ENCODE measurements at places on chromosomes 1 and 21. TPM values are rescaled to one million over a fixed set of nuclear protein-coding genes. Genes with fewer than 3 reads are reported as not detected.

Gene FAM72C
- total RNA-seq = 49.2 TPM

Gene LORICRIN
- 0.46 TPM for total RNA-seq

GRCh38 chr1:192749349-192749748 is 59.5 kb upstream of the RGS2 start:
- no peak for DNase-seq
- no peak overlapping the region for H3K27ac ChIP-seq
- no peaks in the 10 kb centered on the region for H3K4me1 ChIP-seq
- no peak overlapping the region for H3K4me3 ChIP-seq
- H3K27me3 ChIP-seq = peaks cover 5% of the 10 kb centered on the region
- no peaks in the 10 kb centered on the region for H3K36me3 ChIP-seq

- peak overlapping the region; percentile 68 for H3K27ac ChIP-seq
- no peaks in the 10 kb centered on the region for H3K27me3 ChIP-seq
- H3K4me1 ChIP-seq = peaks cover 35% of the 10 kb centered on the region
Observed at GRCh38 chr1:92599184-92599583, 112.5 kb upstream of the GFI1 start.

DNA sequence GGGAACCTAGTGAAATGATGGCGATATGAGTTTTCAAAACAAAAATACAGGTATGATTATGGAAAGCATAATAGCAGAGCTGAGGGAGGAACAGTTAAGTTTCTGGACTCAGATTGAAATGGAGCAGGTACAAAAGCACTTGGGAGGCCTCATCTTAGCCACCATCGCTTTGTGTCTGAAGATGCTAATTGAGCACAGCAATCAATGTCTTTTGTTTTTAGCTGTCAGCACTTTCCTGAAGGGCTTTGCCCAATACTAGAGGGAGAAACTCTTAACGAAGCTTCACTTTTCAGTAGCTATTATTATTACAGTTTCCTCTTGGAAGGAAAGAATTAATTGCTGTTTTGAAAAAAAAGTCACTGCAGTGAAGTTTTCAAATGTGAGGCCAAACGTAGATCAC is 348.7 kb downstream of the RWDD3 start:
- H3K27ac ChIP-seq = no peak overlapping the region
- no peaks in the 10 kb centered on the region for H3K27me3 ChIP-seq
- DNase-seq = no peak
- H3K4me3 ChIP-seq = no peak overlapping the region
- no peaks in the 10 kb centered on the region for H3K4me1 ChIP-seq
- no peaks in the 10 kb centered on the region for H3K36me3 ChIP-seq

DNA sequence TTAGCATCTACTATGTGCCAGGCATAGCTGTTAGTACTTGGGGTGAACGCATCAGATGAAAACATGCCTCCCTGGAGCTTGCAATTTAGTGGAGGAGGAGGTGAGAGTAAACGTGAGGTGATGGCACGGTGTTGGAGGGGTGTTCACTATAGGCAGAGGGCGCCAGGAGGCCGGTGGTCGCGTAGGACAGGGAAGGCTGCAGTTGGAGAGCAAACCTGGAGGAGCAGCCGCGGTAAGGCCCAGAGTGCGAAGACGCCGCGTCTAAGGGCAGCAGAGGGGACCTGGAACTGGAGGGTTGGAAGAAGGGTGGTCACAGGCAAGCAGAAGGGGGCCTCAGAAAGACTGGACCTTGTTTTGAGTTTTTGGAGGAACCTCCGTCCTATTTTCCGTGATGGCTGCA is 30.2 kb upstream of the TRIM17 start:
- peaks cover 44% of the 10 kb centered on the region for H3K27me3 ChIP-seq
- no peak for DNase-seq
- H3K4me3 ChIP-seq = no peak overlapping the region
- H3K4me1 ChIP-seq = peaks cover 26% of the 10 kb centered on the region

- H3K27ac ChIP-seq = no peak overlapping the region
- H3K4me1 ChIP-seq = no peaks in the 10 kb centered on the region
- H3K36me3 ChIP-seq = no peaks in the 10 kb centered on the region
- no peak overlapping the region for H3K4me3 ChIP-seq
- H3K27me3 ChIP-seq = peaks cover 11% of the 10 kb centered on the region
Observed at GRCh38 chr1:199667089-199667488, 360.4 kb upstream of the NR5A2 start.

DNA sequence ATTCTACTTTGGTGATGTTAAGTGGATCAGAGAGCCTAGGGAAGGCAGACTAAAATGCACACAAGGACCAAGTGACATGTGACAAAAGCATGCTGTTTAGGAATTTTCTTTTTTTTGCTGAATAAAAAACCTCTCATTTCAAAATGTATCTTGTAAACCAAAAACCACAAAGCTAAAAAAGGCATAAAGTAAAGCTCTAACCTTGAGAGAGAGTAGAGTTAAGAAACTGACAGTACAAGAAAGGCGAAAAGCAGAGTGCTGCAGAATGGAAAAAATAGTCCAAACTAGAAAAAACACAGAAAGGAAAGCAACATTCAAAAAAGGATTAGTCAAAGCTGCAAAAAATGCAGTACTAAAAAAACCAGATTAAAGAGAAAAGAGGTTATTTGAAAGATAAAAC is 76.5 kb downstream of the EPS15 start:
- DNase-seq = no peak
- H3K4me3 ChIP-seq = peak overlapping the region; percentile 34
- peaks cover 2% of the 10 kb centered on the region for H3K36me3 ChIP-seq
- peak overlapping the region; percentile 55 for H3K27ac ChIP-seq

DNA sequence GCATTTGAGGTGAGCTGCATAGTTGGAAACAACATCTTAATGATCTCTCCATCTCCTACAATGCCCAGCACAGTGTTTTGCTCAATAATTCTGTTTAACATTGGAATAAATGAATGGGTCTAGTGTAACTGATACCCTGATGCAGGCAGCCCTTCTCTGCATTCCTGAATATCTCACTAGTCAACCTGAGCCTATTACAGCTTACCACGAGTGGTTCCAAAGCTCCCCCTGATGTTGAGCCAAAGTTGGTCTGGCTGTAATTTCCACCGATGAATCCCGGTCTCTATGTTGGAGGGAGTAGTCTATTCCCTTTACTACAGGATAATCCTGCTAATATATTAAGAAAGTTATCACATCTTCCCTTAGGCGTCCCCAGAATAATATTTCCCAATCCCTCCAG is 63.8 kb downstream of the ZBTB18 start:
- H3K36me3 ChIP-seq = no peaks in the 10 kb centered on the region
- H3K27ac ChIP-seq = no peak overlapping the region
- H3K4me3 ChIP-seq = no peak overlapping the region
- H3K27me3 ChIP-seq = no peaks in the 10 kb centered on the region

DNA sequence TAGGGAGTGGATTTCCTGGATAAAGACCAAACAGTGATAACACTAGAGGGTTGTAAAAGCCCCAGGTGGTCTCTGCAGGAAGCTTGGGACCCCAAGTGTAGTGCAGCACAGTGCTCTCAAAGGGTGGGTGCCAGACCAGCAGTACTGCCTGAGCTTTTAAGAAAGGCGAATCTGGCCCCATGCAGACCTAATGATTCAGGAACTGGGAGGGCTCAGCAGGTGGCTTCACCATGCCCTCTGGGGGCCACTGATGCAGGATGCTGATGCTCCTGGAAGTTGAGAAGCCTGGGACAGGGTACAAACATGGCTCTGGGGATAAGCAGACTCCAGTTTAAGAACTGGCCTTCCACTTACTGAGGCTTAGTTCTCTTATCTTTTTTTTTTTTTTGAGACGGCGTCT is 29.1 kb upstream of the NEK2 start:
- no peaks in the 10 kb centered on the region for H3K36me3 ChIP-seq
- H3K4me1 ChIP-seq = peaks cover 5% of the 10 kb centered on the region
- no peak overlapping the region for H3K4me3 ChIP-seq
- H3K27ac ChIP-seq = no peak overlapping the region

DNA sequence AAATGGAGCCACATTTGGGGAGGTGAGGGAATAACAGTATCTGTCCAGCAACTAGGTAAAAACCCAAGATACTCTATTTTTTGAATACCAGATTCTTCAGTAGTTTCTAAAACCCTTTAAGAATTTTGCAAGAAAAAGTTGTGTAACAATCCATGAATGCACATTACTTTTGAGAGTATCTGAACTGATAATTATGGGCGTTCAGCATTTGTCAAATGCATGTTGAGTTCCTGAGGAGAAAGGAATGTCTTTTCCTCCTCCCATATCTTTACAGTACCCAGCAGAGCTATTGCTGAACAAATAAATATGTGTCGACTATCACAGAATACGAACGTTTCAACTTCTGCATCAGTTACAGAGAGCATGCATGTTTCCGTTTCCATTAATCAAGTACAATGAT is 104.5 kb downstream of the PCNX2 start:
- no peaks in the 10 kb centered on the region for H3K4me1 ChIP-seq
- no peak overlapping the region for H3K4me3 ChIP-seq
- peak overlapping the region; percentile 50 for H3K27ac ChIP-seq
- no peaks in the 10 kb centered on the region for H3K27me3 ChIP-seq
- H3K36me3 ChIP-seq = peaks cover 15% of the 10 kb centered on the region
- DNase-seq = no peak

Data from activated T-cell treated with anti-CD3 and anti-CD28 coated beads, Interleukin-2, amount 50 U/mL, for 72 hours (primary cell).